Urinary bladder (tissue), 4 donors: ENCODE measurements at places on chromosomes 5 and 9. TPM values are rescaled to one million over a fixed set of nuclear protein-coding genes. Genes with fewer than 3 reads are reported as not detected.

- DNase-seq: no peak
These were observed 56.4 kb upstream of the MYO10 start for GRCh38 chr5:16992444-16992843.

DNA sequence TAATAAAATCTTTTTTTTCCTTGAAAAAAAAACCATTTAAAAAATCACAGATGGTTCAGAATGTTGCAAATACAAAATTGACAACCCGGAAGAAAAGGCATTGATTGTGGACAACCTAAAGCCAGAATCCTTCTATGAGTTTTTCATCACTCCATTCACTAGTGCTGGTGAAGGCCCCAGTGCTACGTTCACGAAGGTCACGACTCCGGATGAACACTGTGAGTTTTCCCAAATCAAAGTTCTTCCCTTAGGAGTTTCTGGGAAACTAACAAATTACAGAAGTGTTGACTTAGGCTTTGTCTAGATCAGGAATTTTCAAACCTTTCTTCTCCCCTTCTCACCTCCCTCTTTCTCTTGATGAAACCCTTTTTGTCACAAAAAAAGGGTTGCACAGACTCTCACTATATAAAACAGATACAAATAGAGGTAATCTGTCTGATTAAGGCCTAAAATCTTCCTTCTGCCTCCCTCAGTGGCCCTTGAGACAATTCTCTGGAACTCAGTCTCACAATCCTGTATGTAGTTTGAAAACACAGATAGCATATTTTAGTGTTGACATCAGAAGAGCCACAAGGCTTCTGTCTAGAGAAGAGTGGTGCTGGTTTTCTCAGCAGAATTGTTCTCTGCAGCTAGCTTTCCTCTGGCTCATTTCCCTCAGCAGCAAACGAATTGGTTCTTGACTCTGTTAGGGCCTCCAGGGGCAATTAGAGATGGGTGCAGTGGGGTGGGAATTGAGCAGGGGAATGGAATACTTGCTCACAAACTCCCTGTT, 79.5 kb downstream of the OSMR start:
- DNase-seq: no peak

- no peak for DNase-seq
These were observed 6.3 kb downstream of the ANXA6 start for GRCh38 chr5:151151263-151151660.

GRCh38 chr5:110590187-110590586, 136.3 kb downstream of the TMEM232 start:
- no peak for DNase-seq

Gene AGXT2
- not detected for total RNA-seq

Gene CEP120
- 39.5 TPM for total RNA-seq
